ENCODE measurements at places on chromosomes 6 and 20.
A peak's percentile ranks its signal among the peaks of the same experiment; 100 is the strongest.

DNA sequence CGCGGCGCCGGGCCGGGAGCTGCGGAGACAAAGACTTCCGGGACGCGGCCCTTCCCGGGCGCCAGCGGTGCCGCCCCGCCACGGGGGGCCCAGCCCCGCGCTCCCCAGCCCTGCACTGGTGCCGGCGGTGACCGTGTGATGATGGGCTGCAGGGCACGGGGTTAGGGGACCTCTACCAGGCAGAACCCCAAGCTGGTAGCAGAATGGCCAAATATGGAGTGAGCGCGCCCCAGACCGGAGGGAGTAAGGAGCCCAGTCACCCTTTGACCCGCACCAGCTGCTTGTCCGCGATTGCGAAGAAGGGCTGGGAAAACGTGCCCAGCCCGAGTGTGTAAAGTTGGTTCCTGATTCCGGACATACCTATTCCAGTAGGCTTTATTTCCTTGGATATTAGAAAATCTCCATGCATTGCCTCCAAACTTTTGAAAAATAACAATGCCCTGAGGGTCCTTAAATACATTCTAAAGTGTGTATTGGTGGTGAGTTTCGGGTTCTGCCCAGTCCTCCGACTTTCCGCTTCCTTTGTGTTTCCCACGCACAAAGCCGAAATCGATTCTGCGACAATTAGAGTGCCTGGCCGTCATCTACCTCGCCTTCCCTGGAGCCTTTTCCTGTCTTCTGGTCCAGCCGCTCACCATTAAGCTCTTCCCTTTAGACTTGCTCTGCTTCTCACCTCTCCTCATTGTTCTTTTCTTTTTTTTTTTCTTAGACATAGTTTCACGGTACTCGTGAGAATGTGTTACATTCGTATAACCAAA, 1.1 kb downstream of the ABRACL start:
- DNase-seq: peak; percentile 15

DNA sequence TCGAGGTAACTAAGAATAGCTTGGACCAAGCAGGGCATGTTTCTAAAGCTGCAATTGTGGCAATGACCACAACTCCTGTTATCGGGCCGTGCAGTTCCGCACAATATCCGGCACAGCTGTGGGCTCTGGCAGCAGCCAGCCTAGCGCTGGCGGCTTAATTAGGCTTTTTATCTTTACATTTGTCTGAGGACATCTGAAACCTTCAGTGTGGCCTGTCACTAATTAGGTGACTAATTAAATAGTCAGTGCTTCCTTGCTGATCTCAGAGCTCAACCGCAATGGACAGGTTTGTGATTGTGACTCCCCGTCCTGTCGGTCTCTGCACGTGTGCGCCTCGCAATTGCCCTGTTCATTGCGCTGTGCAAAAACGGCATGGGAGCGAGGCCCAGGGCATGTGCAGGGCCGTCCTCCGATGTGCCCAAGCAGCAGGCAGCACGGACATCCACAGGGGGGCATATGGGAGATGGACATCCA, 134.8 kb upstream of the INSM1 start:
- DNase-seq: peak; percentile 54

DNA sequence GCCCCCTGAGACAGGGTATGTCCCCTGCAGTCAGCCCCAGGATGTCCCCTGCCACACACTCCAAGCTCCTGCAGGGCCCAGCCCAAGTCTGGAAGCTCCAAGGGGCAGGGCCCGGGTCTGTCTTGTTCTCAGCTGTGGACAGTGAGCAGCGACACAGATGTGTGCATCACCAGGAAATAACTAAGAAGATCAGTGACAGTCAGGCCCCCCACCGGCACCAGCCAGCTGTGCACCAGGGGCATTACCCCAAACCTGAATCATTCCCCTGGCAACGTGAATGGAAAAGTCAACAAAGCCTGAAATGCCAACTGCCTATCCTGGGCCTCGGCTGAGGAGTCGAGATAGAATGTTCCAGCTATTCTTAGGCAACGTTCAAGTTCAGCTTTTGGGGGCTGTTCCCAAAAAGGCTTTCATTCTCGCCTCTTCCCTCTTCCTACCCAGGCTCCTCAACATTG, 105.0 kb downstream of the PREX1 start:
- DNase-seq: peak; percentile 29

- DNase-seq: no peak
These were observed 12.8 kb upstream of the FANCE start for GRCh38 chr6:35439308-35439707.

DNA sequence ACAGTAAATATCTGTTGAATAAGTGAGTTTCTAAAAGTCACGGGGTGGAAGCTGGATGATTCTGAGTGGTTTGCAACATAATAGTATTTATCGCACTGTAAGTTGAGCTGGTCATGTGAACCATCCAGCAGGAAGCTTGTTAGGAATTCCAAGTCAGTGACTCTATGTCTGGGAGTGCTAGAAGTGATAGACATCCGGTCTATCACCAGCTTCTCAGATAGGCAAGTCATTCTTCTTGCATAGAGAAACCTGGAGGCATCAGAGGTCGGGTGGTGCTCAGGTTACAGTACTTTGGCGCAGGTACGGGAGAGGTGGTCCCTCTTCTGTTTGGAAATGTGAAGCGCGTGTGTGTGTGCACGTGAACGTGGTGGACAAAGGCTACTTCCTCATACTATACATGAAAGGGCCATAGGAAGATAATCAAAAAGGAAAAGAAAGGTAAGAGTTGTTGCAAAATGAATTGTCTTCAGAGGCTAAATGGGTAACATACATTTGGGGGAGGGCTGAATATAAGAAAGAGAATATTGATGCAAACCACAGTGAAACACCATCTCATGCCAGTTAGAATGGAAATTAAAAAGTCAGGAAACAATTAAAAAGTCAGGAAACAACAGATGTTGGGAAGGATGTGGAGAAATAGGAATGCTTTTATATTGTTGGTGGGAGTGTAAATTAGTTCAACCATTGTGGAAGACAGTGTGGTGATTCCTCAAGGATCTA, 299.3 kb upstream of the ZFP64 start:
- DNase-seq: peak; percentile 94
